ENCODE measurements at places on chromosomes 4 and X. TPM values are rescaled to one million over a fixed set of nuclear protein-coding genes. Genes with fewer than 3 reads are reported as not detected.

The CXXC4 gene
- not detected for total RNA-seq

The POF1B gene
- not detected for total RNA-seq

The PCYT1B gene
- total RNA-seq, result 0.74 TPM

The VCX3A gene
- not detected for total RNA-seq

The SHOX gene
- not detected for total RNA-seq

The SPARCL1 gene
- total RNA-seq, result not detected

The SAGE1 gene
- not detected for total RNA-seq

The OTUD6A gene
- not detected for total RNA-seq

The DGAT2L6 gene
- not detected for total RNA-seq

The DMP1 gene
- not detected for total RNA-seq

The SRPX gene
- total RNA-seq, result 142 TPM

The IL2RG gene
- total RNA-seq, result not detected

The TEX13D gene
- total RNA-seq, result not detected

The IL13RA1 gene
- 66.8 TPM for total RNA-seq

The GPRASP2 gene
- total RNA-seq, result 13.6 TPM

The RTL5 gene
- total RNA-seq, result 4.3 TPM

The VGLL1 gene
- total RNA-seq, result not detected

The STS gene
- total RNA-seq, result 4.0 TPM

The INPP4B gene
- 54.2 TPM for total RNA-seq

The NHS gene
- total RNA-seq, result 11.6 TPM

The ARMCX4 gene
- 25.4 TPM for total RNA-seq

The VCX gene
- total RNA-seq, result not detected

The NLGN3 gene
- 1.5 TPM for total RNA-seq

The SLC26A1 gene
- 0.27 TPM for total RNA-seq

The PGAM4 gene
- not detected for total RNA-seq

The CT45A9 gene
- not detected for total RNA-seq

The GAGE12C gene
- total RNA-seq, result not detected

The MAGEB6B gene
- total RNA-seq, result not detected

The OTC gene
- not detected for total RNA-seq

The NSUN7 gene
- total RNA-seq, result not detected

The CFAP299 gene
- 2.1 TPM for total RNA-seq

The SYAP1 gene
- 39.9 TPM for total RNA-seq

The NOX1 gene
- not detected for total RNA-seq

The TMEM31 gene
- total RNA-seq, result not detected

The SMIM31 gene
- not detected for total RNA-seq

The RS1 gene
- not detected for total RNA-seq

The TRPC5OS gene
- not detected for total RNA-seq

The EDNRA gene
- 10.8 TPM for total RNA-seq

The ADGRA3 gene
- total RNA-seq, result 22.8 TPM

The PRKG2 gene
- 7.9 TPM for total RNA-seq

The MAGEA3 gene
- total RNA-seq, result not detected

The SLC4A4 gene
- total RNA-seq, result 2.4 TPM

The KIAA1210 gene
- total RNA-seq, result not detected

The FREM3 gene
- not detected for total RNA-seq

The SORBS2 gene
- total RNA-seq, result 2.8 TPM

The SLC7A11 gene
- 21.8 TPM for total RNA-seq

The SHROOM4 gene
- 1.4 TPM for total RNA-seq

The HTRA3 gene
- total RNA-seq, result 9.6 TPM

The GSX2 gene
- not detected for total RNA-seq

The MRFAP1L1 gene
- 342 TPM for total RNA-seq

The VCX2 gene
- not detected for total RNA-seq

The PCDH7 gene
- 172 TPM for total RNA-seq

The FBXO8 gene
- 39.1 TPM for total RNA-seq

The XAGE2 gene
- total RNA-seq, result not detected

The LUZP4 gene
- total RNA-seq, result not detected

The EGFL6 gene
- total RNA-seq, result 0.27 TPM

The PRRG3 gene
- 0.49 TPM for total RNA-seq

The LINC00632 gene
- total RNA-seq, result 10.9 TPM

The BST1 gene
- total RNA-seq, result 54.9 TPM

The AMTN gene
- total RNA-seq, result not detected

Data from fibroblast of the aortic adventitia (primary cell).